Fibroblast of skin of right quadriceps (primary cell): ENCODE measurements at places on chromosomes 2 and 18.

DNA sequence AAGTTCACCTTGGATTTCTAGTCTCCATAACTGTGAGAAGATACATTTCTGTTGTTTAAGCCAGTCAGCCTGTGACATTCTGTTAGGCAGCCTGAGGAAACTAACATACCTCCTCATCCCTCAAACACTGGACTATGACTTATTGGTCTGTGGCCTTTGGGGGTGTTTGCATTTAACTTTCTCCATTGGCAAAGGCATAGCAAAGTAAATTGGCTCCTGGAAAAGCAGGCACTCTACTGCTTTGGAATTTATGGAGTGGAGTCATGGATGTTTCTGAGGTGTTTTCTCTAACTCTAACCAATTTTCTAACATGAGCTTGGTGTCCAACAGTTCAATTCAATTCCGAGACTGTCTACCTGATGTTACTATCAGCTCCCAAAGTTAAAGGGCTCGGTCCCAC, 48.9 kb upstream of the CTLA4 start:
- DNase-seq, result no peak

GRCh38 chr2:100396483-100396882, 21.0 kb downstream of the CHST10 start:
- DNase-seq, result no peak

DNA sequence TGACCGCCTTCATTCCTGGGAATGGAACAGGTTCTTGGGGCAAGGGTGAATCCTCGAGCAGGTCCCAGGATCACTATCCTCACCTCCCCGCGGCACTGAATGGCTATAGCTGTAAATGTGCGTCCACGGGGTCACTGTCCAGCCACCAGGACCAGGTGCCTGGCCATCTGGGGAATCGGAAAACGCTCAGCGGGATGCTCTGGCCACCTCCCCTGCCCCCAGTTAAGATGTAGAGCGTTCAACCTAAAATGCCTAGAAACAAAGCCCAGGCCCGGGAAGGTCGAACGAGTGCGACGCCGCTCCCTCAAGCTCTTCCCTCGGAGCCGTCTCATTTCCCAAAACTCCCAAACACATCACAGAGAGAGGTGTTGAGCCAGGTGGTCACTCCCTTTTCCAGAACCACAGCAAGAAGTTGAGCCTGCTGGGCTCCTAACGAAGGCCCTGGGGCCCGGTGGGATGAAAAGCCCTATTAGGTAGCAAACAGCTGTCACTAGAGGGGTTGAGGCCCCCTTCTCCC, 795 bp upstream of the CAPN10 start:
- no peak for DNase-seq

- no peak for DNase-seq
Observed at GRCh38 chr18:24632158-24632988, 171.9 kb downstream of the HRH4 start.

DNA sequence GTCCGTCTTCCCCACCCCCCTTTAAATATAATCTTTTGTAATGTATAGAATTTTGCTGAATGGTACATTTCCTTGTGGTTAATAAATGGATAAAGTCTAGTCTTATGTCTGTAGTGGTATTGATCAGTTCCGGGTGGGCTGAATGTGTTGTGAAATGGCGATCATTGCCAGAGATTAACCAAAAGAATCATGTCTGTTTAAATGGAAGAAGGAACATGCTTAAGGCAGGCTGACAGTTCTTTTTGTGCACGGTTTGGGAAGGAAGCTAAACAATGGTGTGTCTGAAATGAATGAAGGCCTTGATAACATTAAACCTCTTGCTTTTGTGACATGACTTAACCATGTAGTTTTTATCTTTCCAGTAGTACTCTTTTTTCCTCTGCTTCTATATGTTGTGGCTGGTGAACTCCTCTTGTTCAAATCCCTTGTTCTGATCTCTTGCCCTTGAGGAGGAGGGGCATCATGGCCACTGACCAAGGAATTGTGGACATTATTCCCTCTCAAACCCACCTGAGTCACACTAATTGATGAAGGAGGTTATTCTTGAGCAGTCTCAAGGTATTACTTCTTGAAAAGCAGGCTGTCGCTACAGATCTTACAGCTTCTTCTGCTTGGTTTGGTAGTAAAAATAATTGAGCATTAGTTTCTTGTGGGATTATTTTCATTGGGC, 1.7 kb downstream of the ACVR2A start:
- DNase-seq, result no peak

GRCh38 chr2:226739545-226740030, 60.0 kb downstream of the IRS1 start:
- no peak for DNase-seq

GRCh38 chr2:99190548-99190947, 9.6 kb downstream of the MRPL30 start:
- no peak for DNase-seq

- no peak for DNase-seq
Observed at GRCh38 chr2:136023416-136023815, 38.0 kb upstream of the DARS1 start.

DNA sequence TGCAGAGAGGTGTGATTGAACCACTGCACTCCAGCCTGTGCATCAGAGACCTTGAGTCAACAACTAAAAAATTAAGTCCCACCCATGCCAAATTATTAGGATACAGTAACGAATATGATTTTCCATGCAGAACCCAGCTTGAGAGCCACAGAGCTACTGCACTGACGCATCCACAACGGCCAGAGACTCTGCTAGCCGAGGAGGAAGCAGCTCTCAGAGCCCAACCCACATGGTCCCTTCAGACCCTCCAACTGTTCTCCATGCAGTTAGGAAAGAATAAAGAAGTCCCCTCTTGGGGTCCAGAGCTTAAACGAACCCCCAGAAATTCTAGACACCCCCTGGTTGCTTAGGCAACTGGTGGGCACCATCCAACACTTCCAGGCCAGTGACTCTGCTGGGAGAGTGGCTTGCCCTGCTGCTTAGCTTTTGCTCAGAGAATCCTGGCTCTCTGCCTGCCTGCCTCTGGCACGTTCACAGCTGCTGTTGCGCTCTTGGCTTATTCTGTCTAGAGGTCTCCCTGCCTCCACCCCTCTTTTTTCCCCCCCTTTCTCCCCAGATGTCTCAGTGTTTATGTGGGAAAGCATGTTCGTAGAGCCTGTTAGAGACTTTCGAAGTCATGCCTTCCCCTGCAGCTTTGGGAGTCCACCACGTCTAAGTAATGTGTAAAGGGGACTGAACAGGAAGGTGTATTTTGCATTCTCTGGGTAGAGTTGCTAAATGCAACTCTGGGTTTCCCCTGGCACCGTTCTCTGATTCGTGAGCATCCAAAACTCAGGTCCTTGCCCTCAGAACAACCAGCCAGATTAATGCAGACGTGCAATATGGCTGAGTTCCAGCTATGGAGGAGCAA, 26.0 kb upstream of the SP3 start:
- DNase-seq, result peak; percentile 77

GRCh38 chr2:146128216-146128615, 1608.3 kb upstream of the ZEB2 start:
- peak; percentile 13 for DNase-seq

GRCh38 chr18:59694824-59695223, 2.4 kb downstream of the CCBE1 start:
- DNase-seq, result no peak

DNA sequence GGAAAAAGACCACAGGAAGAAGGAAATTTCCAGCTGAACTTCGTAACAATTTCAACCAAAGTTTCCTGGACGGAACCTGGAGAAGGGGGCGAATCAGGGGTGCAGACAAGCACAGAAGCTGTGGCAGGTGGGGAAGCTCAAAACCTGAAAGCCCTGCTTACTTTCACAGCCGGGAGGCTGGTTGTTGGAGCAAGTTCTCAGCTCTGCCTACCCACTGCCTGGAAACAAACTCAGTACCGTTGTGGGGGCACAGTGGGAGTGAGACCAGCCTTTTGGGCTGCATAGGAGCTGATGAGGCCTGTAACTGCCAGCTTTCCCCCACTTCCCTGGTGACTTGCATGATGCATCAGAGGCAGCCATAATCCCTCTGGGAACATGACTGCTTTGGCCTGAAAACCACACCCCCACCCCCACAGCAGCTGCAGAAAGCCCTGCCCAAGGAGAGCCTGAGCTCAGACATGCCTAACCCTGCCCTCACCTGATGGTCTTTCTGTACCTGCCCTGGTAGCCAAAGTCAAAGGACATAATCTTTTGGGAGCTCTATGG, 207.0 kb upstream of the VWC2L start:
- peak; percentile 56 for DNase-seq
